NCI-H2171 (cell line): ENCODE measurements at places on chromosomes 2 and 18.

DNA sequence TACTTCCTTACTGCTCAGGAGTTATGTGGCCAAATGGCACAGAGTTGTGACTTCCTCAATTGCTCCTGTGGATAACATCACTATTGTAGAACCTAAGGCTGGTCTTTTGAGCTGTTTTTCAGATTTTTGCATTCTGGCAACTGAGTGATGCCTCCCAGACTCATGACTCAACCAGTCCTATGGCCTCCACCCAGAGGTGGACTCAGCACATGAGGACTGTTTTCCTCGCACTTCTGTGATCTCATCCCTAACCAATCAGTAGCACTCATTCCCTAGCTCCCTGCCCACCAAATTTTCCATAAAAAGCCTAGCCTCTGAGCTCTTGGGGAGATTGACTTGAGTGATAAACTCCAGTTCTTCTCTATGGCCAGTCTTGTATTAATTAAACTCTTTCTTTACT, 407.9 kb upstream of the TNP1 start:
- DNase-seq: no peak

GRCh38 chr2:177516824-177517544, 124.4 kb downstream of the AGPS start:
- no peak for DNase-seq

DNA sequence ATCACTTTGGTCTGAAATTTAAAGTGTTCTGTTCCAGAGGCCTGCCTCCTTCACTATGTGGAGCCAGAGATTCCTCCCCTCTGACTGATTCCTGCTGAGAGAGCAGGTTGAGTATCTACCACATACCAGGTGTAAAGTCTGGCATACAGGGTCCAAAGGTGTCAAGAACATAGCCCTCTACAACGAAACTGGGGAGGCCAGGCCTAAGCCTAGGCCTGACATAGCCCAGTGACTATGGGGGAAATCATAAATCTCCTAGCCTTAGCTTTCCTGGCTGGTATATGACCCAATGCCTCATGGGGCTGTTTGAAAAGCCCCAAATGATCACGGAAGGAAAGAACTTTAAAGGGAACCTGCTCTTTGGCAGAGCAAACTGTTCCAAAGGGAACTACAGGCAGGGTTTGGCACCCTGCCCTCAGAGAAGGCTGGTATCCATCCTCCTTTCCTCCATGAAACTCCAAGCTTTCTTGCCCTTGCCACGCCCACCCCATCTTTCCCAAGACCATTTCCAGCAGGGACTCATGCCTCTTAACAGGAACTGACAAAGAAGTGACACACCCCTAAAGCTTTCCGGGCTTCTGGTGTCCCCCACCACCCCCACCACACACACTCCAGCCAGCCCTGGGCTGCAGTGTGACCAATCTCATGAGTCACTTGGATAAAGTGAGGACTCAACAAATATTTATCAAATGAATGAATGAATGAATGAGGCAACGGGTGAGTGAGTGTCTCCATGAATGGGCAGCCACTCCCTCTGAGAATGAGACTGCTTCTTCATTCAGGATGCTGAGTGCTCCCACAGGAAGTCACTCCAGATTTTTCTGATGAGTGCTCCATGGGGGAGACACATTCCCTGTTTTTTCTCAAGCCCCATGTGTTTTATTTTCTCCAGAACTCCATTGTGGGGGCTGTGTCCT, 114.5 kb upstream of the STPG4 start:
- no peak for DNase-seq

DNA sequence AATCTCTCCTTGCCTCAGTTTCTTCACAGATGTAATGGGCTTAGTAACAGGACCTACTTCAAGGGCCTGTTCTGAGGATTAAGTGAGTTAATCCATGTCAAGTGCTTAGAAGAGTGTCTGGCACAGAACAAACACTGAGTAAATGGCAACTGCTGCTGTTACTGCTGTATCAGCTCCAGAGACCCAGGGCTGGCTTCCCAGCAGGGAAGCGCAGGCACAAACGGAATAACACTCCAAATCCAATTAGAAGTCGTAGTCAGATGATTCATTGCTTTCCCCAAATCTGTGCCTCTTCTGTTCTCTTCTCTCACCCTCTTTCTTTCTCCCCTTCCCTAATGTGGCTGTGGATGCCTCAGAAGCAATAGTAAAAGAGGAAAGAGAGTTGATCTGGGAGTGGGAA, 101.1 kb upstream of the FZD7 start:
- no peak for DNase-seq

- no peak for DNase-seq
Observed at GRCh38 chr2:115520727-115521126, 1078.3 kb downstream of the DPP10 start.
